ENCODE measurements at places on chromosomes 6 and 20. TPM values are rescaled to one million over a fixed set of nuclear protein-coding genes. Genes with fewer than 3 reads are reported as not detected.

MDC1 gene
- 13.9 TPM for polyA plus RNA-seq

CAGE1 gene
- polyA plus RNA-seq = 0.03 TPM

PLCG1 gene
- polyA plus RNA-seq = 29.0 TPM

COL19A1 gene
- polyA plus RNA-seq = not detected

HLA-DQA1 gene
- not detected for polyA plus RNA-seq

ZBTB46 gene
- 0.09 TPM for polyA plus RNA-seq

ANKEF1 gene
- 2.5 TPM for polyA plus RNA-seq

RAET1G gene
- 1.8 TPM for polyA plus RNA-seq

PRKN gene
- 0.15 TPM for polyA plus RNA-seq

HLA-DQB1 gene
- 3.0 TPM for polyA plus RNA-seq

ANGPT4 gene
- not detected for polyA plus RNA-seq

WFDC5 gene
- polyA plus RNA-seq = 0.86 TPM

SLC17A1 gene
- polyA plus RNA-seq = not detected

SLC35D3 gene
- not detected for polyA plus RNA-seq

DEF6 gene
- polyA plus RNA-seq = 26.4 TPM

LGSN gene
- polyA plus RNA-seq = not detected

FOXO3 gene
- polyA plus RNA-seq = 4.2 TPM

IL17A gene
- not detected for polyA plus RNA-seq

ID4 gene
- not detected for polyA plus RNA-seq

LST1 gene
- 0.20 TPM for polyA plus RNA-seq

PRPH2 gene
- polyA plus RNA-seq = 0.02 TPM

PDYN gene
- polyA plus RNA-seq = not detected

CST2 gene
- not detected for polyA plus RNA-seq

ZSCAN31 gene
- 0.56 TPM for polyA plus RNA-seq

MEI4 gene
- not detected for polyA plus RNA-seq

ADGRG6 gene
- 5.7 TPM for polyA plus RNA-seq
